ENCODE measurements at places on chromosomes 3 and 15.

DNA sequence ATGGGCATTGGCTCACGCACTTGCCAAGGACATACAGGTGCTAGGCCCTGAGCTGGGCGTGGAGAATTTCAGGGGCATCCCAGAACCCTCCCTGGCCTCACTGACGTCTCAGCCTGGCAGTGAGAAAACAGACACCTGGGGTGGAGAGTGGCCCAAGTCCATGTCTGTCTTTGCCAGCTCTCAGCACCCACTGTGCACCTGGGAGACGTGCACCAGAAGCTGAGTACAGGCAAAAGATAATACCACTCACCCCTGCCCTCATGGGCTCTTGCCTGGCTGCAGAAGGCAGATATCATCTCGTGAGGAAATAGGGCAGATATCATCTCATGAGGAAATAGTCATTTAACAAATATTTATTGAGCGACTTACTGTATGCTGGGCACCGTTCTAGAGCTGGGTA is 8.0 kb downstream of the LOXL1 start:
- DNase-seq: no peak

- no peak for DNase-seq
Measured at GRCh38 chr15:41043276-41043951, 72.7 kb downstream of the INO80 start.

DNA sequence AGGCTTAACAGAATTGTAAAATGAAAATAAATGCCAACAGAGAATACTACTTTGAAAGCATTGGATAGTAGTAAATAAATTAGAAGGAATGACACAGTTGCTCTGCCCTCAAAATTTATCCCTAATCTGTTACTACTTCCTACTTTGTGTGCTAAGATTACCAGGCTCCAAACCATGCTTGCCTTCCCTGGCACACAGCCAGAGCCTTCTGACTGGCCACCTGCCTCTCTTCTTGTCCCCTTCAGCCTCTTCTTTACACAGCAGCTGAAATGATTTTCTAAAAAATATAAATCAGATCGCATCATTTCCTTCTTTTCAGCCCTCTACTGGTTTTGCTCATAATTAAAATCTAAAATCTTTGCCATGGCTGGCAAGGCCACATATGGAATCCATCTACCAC is 334.1 kb downstream of the FHIT start:
- DNase-seq: peak; percentile 44

DNA sequence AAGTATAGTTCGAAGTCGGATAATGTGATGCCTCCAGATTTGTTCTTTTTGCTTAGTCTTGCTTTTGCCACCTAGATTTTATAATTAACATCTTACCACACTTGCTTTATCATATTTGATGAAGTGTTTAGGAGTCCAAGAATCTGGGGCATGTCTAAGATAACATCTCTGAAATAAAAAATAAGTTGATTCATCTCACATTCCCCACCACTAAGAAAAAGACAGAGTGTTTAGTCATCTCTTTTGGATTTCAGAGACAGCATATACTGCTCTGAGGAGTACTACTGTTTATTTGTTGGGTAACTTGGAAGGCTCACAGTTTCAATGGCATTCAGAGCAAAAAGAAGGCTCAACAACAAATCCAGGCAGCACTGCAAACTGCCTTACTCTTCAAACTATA is 324.2 kb upstream of the ATP11B start:
- DNase-seq: no peak

GRCh38 chr3:129555616-129556357 is 12.8 kb downstream of the H1-8 start:
- no peak for DNase-seq

- no peak for DNase-seq
Measured at GRCh38 chr3:118890206-118890605, 144.4 kb downstream of the IGSF11 start.

- no peak for DNase-seq
Measured at GRCh38 chr15:77085297-77085696, 14.4 kb upstream of the TSPAN3 start.

GRCh38 chr15:48112242-48112641 is 8.5 kb upstream of the SLC24A5 start:
- peak; percentile 10 for DNase-seq

DNA sequence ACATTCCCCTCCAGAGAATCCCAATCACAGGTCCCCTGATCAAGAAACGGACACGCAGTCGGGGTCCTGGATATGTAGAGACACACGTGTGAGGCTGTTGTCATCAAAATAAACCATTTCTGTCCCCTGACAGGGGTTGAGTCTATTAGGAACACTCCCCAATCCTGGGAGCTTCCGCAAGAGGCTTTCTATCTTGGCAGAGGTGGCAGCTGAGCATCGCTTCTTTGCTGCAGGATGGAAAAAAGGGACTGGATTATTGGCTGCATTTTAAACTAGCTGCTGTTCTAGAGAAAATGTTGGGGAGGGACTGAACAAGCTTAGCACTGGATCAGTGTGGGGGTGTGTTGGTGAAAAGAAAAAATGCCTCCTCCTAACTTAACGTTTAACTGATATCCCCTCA is 2.5 kb upstream of the CNTN4 start:
- no peak for DNase-seq

GRCh38 chr3:124812291-124813265 is 74.6 kb downstream of the ITGB5 start:
- peak; percentile 61 for DNase-seq

DNA sequence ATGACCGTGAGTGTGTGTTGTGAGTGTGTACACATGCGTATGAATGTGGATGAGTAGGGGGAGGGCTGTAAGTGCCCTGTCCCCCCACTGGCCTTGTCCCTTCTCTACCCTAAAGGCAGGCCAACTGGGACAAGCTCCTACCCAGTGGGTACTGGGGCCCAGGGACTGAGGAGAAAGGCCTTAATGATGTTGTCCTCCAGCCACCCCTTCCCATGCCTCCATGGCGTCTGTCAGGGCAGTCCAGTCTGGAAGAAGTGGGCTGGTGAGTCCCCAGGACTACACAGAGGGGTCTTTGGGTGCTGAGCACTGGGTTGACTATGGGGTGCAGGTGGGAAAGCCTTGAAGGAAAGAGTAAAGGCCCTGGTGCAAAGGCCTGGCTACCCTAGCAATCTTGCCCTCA is 16.9 kb upstream of the CORO2B start:
- no peak for DNase-seq

DNA sequence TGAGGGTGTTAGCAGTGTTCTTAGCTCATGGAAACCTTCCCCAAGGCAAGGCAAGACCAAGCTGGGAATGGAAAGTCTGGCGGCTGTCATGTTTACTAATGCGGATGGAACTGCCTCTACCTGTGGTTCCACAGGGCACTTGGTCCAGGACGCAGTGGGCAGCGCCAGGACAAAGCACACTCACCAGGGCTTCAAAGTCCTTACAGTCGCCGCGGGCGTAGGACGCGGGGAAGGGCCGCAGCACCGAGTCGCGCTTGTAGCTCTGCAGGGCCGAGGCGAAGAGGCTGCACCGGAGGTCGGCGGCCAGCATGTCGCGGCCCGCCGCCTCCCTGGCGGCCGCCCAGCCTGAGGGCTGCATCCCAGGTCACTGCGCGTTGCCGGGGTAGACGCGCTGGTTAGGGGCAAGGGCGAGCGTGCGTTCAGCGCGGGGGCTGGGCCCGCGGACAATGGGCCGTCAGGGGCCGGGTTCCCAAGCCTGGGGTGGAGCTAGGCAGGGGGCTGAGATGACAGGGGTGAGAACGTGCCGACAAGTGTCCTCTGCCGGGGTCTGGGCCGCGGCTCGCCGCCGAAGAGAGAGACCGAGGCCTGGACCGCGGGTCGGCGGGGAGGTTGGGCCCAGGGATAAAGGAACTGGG is 497 bp downstream of the PARP16 start:
- peak; percentile 36 for DNase-seq

- DNase-seq: no peak
Measured at GRCh38 chr15:80034629-80035028, 24.8 kb upstream of the ZFAND6 start.

- peak; percentile 40 for DNase-seq
Measured at GRCh38 chr3:26712211-26713026, 89.8 kb downstream of the LRRC3B start.

GRCh38 chr3:44561076-44561475 is 6.1 kb downstream of the ZKSCAN7 start:
- no peak for DNase-seq

- DNase-seq: no peak
Measured at GRCh38 chr3:168250415-168250861, 154.7 kb upstream of the GOLIM4 start.

DNA sequence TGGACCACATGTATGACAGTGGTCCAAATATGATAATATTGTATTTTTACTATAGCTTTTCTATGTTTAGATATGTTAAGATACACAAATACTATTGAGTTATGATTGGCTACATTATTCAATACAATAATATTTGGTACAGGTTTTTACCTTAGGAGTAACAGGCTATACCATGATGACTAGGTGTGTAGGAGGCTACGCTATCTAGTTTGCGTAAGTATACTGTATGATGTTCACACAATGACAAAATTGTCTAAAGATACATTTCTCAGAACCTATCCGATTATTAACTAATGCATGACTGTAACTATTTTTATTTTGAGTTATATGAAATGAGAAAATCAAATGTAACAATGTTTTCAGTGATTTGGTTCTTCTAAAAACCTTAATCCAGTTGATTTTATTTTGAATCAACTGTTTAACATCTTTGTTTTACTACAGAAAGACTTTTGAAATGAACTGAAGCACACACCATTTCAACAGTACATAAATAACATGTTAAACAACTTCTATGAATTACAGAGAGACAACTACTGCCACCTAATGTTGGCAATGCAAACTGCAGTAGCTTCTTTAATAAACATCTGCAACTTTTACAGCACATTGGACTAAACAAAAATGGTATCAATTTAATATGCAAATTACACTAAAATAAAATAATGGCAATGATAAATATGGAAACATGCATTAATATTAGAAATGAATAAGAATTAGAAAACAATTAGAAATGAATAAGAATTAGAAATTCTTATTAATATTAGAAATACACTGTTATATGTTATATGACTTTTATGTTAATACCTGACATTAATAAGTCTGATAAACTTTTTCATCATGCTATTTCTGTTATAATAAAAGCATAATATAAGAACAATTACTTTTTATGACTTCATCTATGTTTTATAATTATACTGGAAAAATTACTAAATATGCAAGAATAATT is 255.7 kb downstream of the MBNL1 start:
- DNase-seq: peak; percentile 77

DNA sequence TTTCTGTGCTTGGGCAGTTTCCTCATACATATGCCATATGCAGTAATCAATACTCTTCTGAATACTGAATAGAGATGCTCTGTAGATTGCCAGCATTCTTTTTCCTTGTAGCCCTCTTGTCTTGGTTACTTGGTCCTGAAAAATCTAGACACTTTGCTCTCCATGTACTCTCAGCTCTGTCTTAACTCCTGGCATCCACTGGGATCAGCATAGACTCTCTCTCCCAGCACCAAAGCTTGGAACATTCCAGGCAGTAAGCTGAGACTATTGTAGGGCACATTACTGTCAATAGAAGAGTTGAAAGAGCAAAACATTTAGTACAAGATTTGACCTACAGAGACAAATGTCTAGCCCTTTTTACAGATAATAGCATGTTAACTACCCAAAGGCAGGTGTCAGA is 1100.3 kb downstream of the TBL1XR1 start:
- DNase-seq: no peak

DNA sequence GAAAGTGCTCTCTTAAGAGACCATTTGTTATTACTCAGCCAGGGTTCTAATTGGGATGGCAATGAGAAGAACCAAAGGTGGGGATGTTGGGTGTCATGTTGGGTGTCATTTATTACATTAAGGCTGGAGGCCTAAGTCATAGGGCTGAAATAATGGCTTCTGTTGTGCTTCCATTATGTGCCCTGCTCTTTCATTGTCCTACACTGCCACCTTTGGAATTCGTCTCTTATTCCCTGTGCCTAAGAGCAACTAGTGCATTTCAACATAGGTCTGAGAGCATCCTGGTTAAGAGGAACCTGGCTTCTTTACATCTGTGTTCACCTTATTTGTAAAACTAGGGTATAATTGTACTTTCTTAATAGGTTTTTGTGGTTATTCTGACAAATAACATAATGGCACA is 32.2 kb downstream of the RIOX2 start:
- peak; percentile 9 for DNase-seq

- peak; percentile 42 for DNase-seq
Measured at GRCh38 chr15:68348081-68348480, 70.5 kb downstream of the FEM1B start.

DNA sequence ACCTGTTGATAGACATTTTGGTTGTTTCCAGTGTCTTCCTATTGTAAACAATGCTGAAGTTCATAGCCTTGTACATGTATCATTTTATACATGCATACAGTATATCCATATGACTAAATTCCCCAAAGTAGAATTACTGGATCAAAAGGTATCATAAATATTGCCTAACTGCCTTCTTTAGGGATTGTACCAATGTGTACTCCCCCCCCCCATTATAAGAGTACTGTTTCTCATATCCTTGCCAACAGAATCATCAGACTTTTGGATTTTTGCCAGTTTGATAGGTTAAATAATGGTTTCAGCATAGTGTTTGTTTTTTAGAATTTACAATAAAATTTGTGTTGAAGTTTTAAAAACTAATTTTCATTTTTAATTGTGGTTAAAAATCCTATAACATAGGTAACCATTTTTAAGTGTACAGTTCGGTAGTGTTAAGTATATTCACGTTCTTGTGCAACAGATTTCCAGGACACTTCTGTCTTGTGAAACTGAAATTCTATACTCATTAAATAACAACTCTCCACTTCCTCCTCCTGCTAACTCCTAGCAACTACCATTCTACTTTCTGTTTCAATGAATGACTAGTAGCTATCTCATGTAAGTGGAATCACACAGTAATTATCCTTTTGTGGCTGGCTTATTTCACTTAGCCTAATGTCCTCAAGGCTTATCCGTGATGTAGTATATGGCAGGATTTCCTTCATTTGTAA is 30.8 kb upstream of the MAP3K13 start:
- DNase-seq: peak; percentile 39

GRCh38 chr3:139448104-139448503 is 28.2 kb downstream of the RBP2 start:
- no peak for DNase-seq

GRCh38 chr3:179177611-179178010 is 29.5 kb downstream of the PIK3CA start:
- no peak for DNase-seq

DNA sequence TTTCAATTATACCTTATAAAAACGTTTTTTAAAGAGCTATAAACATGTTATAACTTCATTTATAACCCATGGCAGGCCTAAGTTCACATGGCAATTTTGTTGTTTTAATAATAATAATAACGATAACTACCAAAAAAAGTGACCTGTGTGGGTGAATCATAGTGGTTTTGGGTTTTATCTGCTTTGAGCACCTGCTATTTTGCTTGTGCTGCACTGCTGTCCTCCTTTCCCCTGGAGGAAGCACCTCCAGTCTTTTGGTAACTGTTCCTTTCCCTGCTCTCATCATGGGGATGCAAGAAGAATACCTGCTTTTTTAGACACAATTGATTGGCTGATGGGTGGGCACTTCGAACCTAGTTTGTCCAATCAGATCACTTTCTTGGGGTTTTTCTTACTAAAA is 388.0 kb upstream of the TBL1XR1 start:
- no peak for DNase-seq

GRCh38 chr3:118380576-118380975 is 654.1 kb downstream of the IGSF11 start:
- no peak for DNase-seq

- DNase-seq: no peak
Measured at GRCh38 chr3:142647856-142648255, 51.7 kb downstream of the PLS1 start.

- no peak for DNase-seq
Measured at GRCh38 chr3:170057550-170057949, 19.8 kb downstream of the GPR160 start.

- no peak for DNase-seq
Measured at GRCh38 chr15:32957219-32957618, 237.3 kb downstream of the FMN1 start.

GRCh38 chr3:108500728-108501127 is 9.7 kb downstream of the MYH15 start:
- DNase-seq: no peak
